Activated CD4-positive, alpha-beta T cell treated with anti-CD3 and anti-CD28 coated beads, Interleukin-2, amount 10 ng/mL, durations not matched to agents 7 days and 5 days (primary cell): ENCODE measurements at places on chromosomes 2 and 18. TPM values are rescaled to one million over a fixed set of nuclear protein-coding genes. Genes with fewer than 3 reads are reported as not detected.

- no peaks in the 10 kb centered on the region for H3K4me1 ChIP-seq
- no peak for DNase-seq
- no peak overlapping the region for H3K4me3 ChIP-seq
- no peak overlapping the region for H3K27ac ChIP-seq
- no peaks in the 10 kb centered on the region for H3K36me3 ChIP-seq
Measured at GRCh38 chr18:5414546-5414945, 119.0 kb upstream of the ZBTB14 start.

Gene UGT1A6
- total RNA-seq, result not detected

GRCh38 chr2:111990856-111991255 lies 64.2 kb upstream of the TMEM87B start:
- no peaks in the 10 kb centered on the region for H3K4me1 ChIP-seq
- H3K4me3 ChIP-seq, result no peak overlapping the region
- no peaks in the 10 kb centered on the region for H3K36me3 ChIP-seq
- DNase-seq, result no peak

GRCh38 chr2:190649798-190650390 lies 1.0 kb downstream of the NAB1 start:
- H3K27ac ChIP-seq, result peak overlapping the region; percentile 88
- peak overlapping the region; percentile 95 for H3K4me3 ChIP-seq
- H3K27me3 ChIP-seq, result no peaks in the 10 kb centered on the region
- no peaks in the 10 kb centered on the region for H3K36me3 ChIP-seq
- DNase-seq, result no peak

- peaks cover 13% of the 10 kb centered on the region for H3K27me3 ChIP-seq
- H3K4me1 ChIP-seq, result no peaks in the 10 kb centered on the region
- H3K27ac ChIP-seq, result no peak overlapping the region
- no peaks in the 10 kb centered on the region for H3K36me3 ChIP-seq
- no peak overlapping the region for H3K4me3 ChIP-seq
Measured at GRCh38 chr2:126950504-126950903, 51.8 kb downstream of the TEX51 start.

DNA sequence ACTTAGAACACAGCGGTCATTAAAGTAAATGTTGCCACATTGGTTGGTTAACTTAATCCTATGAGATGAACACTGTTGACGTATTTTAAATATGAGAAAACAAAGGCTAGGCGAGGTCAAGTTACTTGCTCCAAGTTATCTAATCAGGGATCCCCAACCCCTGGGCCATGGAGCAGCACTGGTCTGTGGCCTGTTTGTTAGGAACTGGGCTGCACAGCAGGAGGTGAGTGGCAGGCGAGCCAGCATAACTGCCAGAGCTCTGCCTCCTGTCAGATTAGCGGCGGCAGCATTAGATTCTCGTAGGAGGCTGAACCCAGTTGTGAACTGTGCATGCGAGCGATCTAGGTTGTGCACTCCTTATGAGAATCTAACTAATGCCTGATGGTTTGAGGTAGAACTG lies 878.9 kb downstream of the CPS1 start:
- H3K4me3 ChIP-seq, result no peak overlapping the region
- no peaks in the 10 kb centered on the region for H3K4me1 ChIP-seq
- no peak overlapping the region for H3K27ac ChIP-seq
- no peaks in the 10 kb centered on the region for H3K36me3 ChIP-seq
- no peaks in the 10 kb centered on the region for H3K27me3 ChIP-seq
- DNase-seq, result no peak
